ENCODE measurements at places on chromosomes 3 and 15.

DNA sequence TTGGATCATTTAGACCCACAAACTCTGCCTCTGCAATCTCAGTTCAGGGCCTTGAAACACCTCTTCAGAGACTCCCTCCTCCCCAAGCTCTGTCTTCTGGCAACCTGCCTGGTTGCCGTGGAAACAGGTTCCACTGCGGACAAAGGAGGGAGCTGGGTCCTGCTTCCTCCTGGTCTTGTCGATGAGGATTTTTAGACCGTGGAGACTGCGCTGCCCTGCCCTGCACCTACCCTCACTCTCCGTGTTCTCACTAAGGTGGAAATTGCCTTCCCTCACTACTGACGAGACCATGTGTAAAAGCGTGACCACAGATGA lies at the start of gene RTP1:
Gene RTP1, plus strand, starts transcription at position 152 of the 315 bp plus-strand sequence. Its CDS starts 30 bp downstream, at position 182.
- no peak for DNase-seq

GRCh38 chr3:29594261-29594660 lies 313.4 kb downstream of the RBMS3 start:
- no peak for DNase-seq

DNA sequence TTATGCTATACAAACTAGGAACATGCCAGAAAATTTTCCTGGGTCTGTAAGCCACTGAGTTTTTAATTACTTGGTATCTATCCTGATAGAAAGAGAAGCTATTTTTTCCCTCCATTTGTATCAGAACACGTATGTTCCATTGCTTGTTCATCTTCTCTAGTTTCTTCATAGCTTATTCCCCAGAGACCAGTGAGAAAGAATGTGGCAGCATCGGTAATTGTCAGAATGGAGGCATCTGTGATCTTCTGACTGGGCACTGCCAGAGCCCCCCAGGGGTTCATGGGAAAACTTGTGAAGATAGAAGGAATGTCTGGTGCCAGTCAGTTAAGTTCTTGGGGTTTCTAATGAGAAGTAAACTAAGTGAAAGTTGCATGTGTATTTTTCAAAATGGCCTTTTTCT lies 720.2 kb upstream of the GOLIM4 start:
- no peak for DNase-seq

DNA sequence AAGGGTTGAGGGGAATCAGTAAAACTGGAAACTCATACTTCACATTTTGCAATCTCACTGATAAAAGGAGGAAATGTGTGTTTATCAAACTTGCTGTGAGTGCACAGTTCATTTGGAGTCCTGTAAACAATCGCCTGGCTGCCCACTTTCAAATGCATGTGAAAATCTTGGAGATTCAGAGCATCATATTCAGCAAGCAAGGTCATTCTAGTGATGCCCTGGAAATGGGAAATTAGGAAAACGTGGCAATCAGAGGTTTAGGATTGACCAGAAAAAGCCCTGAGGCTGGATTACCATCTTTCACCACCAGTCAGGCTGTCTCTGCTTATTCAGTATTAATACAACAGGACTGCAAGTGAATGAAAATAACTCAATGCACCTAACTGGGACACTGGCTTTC lies 23.9 kb downstream of the DPH6 start:
- no peak for DNase-seq

DNA sequence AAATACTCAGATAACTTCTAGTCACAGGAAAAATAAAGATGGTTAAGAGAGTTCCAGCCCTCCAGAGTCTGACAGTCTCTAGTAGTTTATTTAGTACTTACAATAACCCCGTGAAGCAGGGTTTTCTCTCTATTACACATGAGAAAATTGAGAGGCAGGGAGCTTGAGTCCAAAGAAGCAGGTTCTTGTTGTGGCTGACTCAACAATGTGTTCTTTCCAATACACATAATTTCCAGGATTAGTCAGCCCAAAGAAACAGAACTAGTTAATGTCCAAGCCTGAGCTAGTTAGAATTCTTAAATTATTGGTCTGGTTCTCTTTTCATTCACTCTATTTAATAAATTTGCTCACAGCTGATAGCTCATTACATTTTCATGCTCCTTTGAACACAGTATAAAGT lies 49.9 kb downstream of the ALDH1A2 start:
- no peak for DNase-seq

DNA sequence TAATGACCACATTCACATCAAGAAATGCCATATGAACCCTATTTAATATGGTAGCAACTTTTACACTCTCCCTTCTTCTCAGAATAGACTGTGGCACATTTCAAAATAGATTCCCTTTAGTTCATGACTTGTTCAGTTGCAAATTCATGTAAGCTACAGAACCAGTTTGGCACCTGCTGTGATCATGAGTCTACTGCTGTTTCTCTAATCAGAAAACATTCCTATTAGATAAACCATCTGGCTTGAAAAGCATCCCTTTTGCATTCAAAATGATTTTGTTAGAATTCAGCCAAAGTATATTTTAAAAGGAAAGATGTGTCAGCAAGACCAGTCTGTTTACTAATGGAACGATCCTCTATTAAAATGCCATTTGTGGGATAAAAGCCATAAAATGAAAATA lies 304.4 kb downstream of the BCHE start:
- DNase-seq, result no peak

- no peak for DNase-seq
These were observed 163.1 kb downstream of the ROBO1 start for GRCh38 chr3:79604681-79605080.

- peak; percentile 53 for DNase-seq
These were observed 4.5 kb upstream of the GATA2 start for GRCh38 chr3:128497305-128498126.

DNA sequence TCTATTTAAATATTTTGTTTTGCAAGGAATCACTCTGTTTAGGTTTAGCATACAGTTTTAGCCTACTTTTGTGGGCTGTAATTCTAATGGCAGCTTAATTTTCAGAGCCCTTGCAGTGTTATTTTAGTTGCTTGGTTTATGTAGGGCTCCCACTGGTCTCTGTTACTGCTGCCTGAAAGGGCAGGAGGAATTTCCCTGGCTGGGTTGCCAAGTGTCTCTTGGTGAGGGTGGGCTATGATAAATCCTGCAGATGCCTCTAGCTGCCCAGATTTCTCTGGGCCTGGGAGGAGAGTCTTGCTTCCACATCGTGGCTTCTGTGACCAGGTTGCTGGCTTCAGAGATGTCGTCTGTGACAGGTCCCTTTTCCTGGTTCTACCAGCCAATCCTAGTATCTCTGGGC lies 36.2 kb downstream of the ILDR1 start:
- DNase-seq, result no peak

Data from CD8-positive, alpha-beta memory T cell (primary cell).